ENCODE measurements at places on chromosomes 1 and 21. TPM values are rescaled to one million over a fixed set of nuclear protein-coding genes. Genes with fewer than 3 reads are reported as not detected.

- DNase-seq: peak; percentile 64
Observed at GRCh38 chr1:229223498-229223897, 47.4 kb upstream of the RAB4A start.

GRCh38 chr1:154730986-154731489 is 123.1 kb upstream of the ADAR start:
- DNase-seq: no peak

Gene SH2D5
- not detected for total RNA-seq

Gene VPS13D
- total RNA-seq: 39.0 TPM

Gene SPATA21
- not detected for total RNA-seq

Data from pancreas (tissue), 10 donors.